Aortic smooth muscle cell (primary cell): ENCODE measurements at places on chromosomes 11 and 22. TPM values are rescaled to one million over a fixed set of nuclear protein-coding genes. Genes with fewer than 3 reads are reported as not detected.

CST6 gene
- total RNA-seq: 3.3 and 7.6 TPM in 2 replicates

MAPK11 gene
- 3.7 and 4.4 TPM in 2 replicates for total RNA-seq

DGAT2 gene
- 0.25 and 0.53 TPM in 2 replicates for total RNA-seq

EXPH5 gene
- total RNA-seq: 0.19 and 0.53 TPM in 2 replicates

MS4A6A gene
- not detected in 2 replicates for total RNA-seq

SCUBE1 gene
- 0.19 TPM in 1 of 2 replicates, not detected in the other for total RNA-seq

KCNQ1OT1 gene
- 2.0 and 2.3 TPM in 2 replicates for total RNA-seq

MMP1 gene
- total RNA-seq: 1,928 and 6,091 TPM in 2 replicates

KBTBD3 gene
- 5.5 and 5.8 TPM in 2 replicates for total RNA-seq

PTGDR2 gene
- total RNA-seq: 0.06 TPM in 1 of 2 replicates, not detected in the other

OR51E2 gene
- total RNA-seq: not detected in 2 replicates

TRPC6 gene
- total RNA-seq: 0.99 and 1.5 TPM in 2 replicates

KCNK4 gene
- not detected in 2 replicates for total RNA-seq

AAMDC gene
- total RNA-seq: 116 and 166 TPM in 2 replicates

KCNJ11 gene
- not detected in 2 replicates for total RNA-seq

GUCD1 gene
- 113 and 146 TPM in 2 replicates for total RNA-seq

BLID gene
- total RNA-seq: 16.6 and 36.6 TPM in 2 replicates

MTFP1 gene
- 3.1 and 5.4 TPM in 2 replicates for total RNA-seq
